Large intestine (tissue), 12 donors: ENCODE measurements at places on chromosomes 5 and 9. TPM values are rescaled to one million over a fixed set of nuclear protein-coding genes. Genes with fewer than 3 reads are reported as not detected.
A peak's percentile ranks its signal among the peaks of the same experiment; 100 is the strongest.

The TMEM252 gene
- polyA plus RNA-seq = 2.4 TPM

The PTPRD gene
- 12.0 TPM for polyA plus RNA-seq

The ASS1 gene
- polyA plus RNA-seq = 704 TPM

The CA9 gene
- 4.2 TPM for polyA plus RNA-seq

DNA sequence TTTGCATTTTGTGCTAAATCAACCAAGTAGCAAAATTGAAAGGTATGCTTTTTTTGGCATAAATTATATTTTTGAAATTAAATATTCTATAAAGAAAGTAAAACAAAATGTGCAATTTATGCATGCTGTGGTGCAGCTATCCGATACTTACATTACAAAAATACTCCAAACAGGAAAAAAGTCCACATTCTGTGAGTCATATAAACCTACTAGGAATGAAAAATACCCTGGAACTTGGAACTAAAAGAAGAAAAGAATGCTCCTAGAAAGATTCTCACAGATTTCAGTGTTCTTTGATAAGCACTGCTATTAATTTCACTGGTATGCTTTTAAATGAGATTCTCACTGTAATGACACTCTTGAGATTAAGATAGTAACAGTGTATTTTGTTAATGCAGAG lies 92.6 kb downstream of the OSMR start:
- H3K27ac ChIP-seq = no peak overlapping the region
- DNase-seq = no peak
- peaks cover 24% of the 10 kb centered on the region for H3K36me3 ChIP-seq
- H3K27me3 ChIP-seq = no peaks in the 10 kb centered on the region

- H3K27ac ChIP-seq = no peak overlapping the region
- H3K4me1 ChIP-seq = no peaks in the 10 kb centered on the region
Observed at GRCh38 chr9:2324742-2325141, 296.8 kb upstream of the VLDLR start.

GRCh38 chr5:43680286-43680685 lies 77.3 kb downstream of the NNT start:
- H3K27me3 ChIP-seq = no peaks in the 10 kb centered on the region
- no peak overlapping the region for H3K4me3 ChIP-seq
- DNase-seq = no peak
- H3K27ac ChIP-seq = no peak overlapping the region
- H3K36me3 ChIP-seq = peaks cover 13% of the 10 kb centered on the region

DNA sequence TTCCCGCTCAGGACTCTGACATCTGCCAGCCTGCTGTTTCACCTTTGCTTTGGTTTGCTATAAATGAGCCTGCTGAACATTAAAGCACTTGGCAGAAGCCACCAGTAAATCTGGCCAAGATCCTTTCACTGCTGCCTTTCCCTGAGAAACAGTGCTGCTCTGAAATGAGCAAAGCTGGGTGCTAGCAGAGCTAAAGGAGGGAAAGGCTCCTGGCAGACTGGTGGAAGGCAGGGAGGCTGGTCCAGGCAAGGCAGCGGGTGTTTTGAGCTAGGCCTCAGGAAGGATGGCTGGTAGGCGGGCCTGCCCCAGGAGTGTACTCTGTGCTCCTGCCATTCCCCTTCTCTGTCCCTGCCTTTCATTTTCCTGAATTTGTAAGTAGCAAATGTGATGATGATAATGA lies 52.5 kb upstream of the PTGS1 start:
- H3K27ac ChIP-seq = no peak overlapping the region
- H3K4me1 ChIP-seq = no peaks in the 10 kb centered on the region
- no peaks in the 10 kb centered on the region for H3K27me3 ChIP-seq
- no peak overlapping the region for H3K4me3 ChIP-seq
- no peak for DNase-seq

DNA sequence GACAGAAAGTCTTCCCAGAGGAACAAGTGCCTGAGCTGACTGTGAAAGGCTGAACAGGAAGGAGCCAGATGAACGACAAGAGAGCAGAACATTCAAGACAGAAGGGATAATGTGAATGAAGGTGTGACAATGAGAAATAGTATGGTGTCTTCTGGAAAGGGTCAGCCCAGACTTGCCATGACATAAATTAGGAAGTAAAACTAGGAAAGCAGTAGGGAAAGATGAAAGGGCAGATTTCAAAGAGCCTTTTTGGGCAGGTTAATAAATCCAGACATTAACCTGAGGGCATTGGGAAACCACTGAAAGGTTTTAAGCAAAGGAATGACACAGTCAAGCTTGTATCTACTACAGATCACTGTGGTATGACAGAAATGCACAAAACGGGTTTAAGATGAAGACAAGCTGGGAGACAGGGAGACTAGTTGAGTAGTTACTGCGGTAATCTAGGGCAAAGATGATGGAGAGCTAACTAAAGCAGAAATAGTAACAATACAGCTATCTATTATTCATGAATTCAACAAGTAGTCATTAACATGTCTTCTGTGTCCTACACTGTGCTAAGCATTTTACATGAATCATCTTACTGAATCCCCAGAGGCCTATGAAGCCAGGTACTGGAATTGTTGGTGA lies 580.9 kb upstream of the WWC1 start:
- H3K27ac ChIP-seq = no peak overlapping the region
- H3K4me3 ChIP-seq = no peak overlapping the region
- no peaks in the 10 kb centered on the region for H3K36me3 ChIP-seq
- H3K4me1 ChIP-seq = no peaks in the 10 kb centered on the region
- no peak for DNase-seq
- no peaks in the 10 kb centered on the region for H3K27me3 ChIP-seq

DNA sequence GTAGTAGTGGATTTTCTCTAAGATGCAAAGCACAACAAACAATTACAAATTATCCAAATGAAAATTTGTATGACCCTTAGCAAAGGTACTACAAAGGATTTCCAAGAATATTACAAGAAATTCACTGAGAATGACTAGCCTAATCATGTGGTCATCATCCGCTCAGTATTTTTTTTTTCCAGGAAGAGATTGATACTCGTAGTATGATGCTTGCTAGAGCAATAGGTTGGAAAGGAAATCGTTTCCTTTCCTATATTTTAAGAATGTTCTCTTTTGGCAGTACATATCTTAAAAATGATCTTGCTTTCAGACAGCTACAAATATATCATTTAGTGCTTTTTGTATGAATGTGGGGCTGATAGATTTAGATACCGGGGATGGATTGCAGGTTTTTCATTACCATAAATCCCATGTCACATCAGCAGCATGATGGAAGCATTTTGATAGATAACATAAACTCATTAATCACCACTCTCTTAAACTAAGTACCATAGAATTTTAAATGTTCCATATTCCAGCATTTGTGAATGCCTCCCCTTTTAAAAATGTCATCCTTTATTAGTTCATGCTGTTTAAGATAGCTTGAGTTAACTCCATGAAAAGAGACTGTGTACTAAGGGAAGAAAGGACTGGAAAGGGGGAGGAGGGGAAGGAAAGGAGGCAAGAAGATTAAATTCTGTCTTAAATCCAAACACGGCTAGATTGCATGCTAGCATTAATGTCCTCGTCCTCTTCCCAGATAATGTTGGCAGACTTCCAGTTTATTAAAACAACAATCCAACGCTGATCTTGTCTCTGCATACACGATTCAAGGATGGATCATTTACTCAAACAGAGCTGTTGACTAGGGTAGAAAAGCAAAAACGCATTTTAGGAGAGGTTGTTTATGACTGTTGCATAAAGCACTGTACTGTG lies 311.7 kb upstream of the ZNF608 start:
- no peaks in the 10 kb centered on the region for H3K27me3 ChIP-seq
- H3K36me3 ChIP-seq = no peaks in the 10 kb centered on the region
- peak; percentile 41 for DNase-seq
- H3K4me3 ChIP-seq = no peak overlapping the region

- peaks cover 16% of the 10 kb centered on the region for H3K4me1 ChIP-seq
- H3K27ac ChIP-seq = no peak overlapping the region
- no peak for DNase-seq
- H3K27me3 ChIP-seq = no peaks in the 10 kb centered on the region
- no peak overlapping the region for H3K4me3 ChIP-seq
- peaks cover 23% of the 10 kb centered on the region for H3K36me3 ChIP-seq
Observed at GRCh38 chr9:127341152-127341551, 55.8 kb upstream of the SLC2A8 start.

GRCh38 chr9:112403614-112404201 lies 23.8 kb downstream of the HSDL2 start:
- H3K27ac ChIP-seq = no peak overlapping the region
- no peaks in the 10 kb centered on the region for H3K27me3 ChIP-seq
- no peak overlapping the region for H3K4me3 ChIP-seq
- no peaks in the 10 kb centered on the region for H3K4me1 ChIP-seq
- peaks cover 11% of the 10 kb centered on the region for H3K36me3 ChIP-seq

GRCh38 chr9:137064027-137064879 lies 6.1 kb downstream of the SAPCD2 start:
- no peak for DNase-seq
- peaks cover 16% of the 10 kb centered on the region for H3K4me1 ChIP-seq
- H3K27me3 ChIP-seq = no peaks in the 10 kb centered on the region
- H3K36me3 ChIP-seq = peaks cover 2% of the 10 kb centered on the region

GRCh38 chr5:146107901-146108300 lies 2.5 kb upstream of the PLAC8L1 start:
- H3K27ac ChIP-seq = no peak overlapping the region
- no peaks in the 10 kb centered on the region for H3K4me1 ChIP-seq
- H3K36me3 ChIP-seq = peaks cover 4% of the 10 kb centered on the region

DNA sequence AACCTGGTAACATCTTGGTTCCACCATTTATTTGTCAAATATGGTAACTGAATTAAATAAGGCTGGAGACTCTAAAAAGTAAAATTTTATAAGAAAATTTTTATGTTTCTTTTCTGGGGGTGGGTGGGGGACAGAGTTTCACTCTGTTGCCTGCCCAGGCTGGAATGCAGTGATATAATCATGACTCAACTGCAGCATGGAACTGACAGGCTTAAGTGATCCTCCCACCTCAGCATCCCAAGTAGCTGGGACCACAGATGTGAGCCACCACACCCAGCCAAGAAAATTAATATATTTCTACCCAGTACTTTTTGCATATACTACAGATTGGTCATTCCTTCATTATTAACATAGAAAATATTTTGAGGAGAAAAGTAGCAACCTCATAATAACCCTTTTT lies 216.9 kb downstream of the DEPDC1B start:
- DNase-seq = no peak
- H3K4me1 ChIP-seq = no peaks in the 10 kb centered on the region
- no peaks in the 10 kb centered on the region for H3K27me3 ChIP-seq
- H3K27ac ChIP-seq = no peak overlapping the region
- no peaks in the 10 kb centered on the region for H3K36me3 ChIP-seq

- no peaks in the 10 kb centered on the region for H3K4me1 ChIP-seq
- no peaks in the 10 kb centered on the region for H3K27me3 ChIP-seq
- no peak overlapping the region for H3K4me3 ChIP-seq
- DNase-seq = no peak
Observed at GRCh38 chr9:90064971-90065370, 460.2 kb downstream of the GADD45G start.

- DNase-seq = peak; percentile 94
- H3K27ac ChIP-seq = peak within 1 kb of the TSS; percentile 83
- H3K36me3 ChIP-seq = peaks cover 3% of the 10 kb centered on the region
- H3K4me1 ChIP-seq = peaks cover 33% of the 10 kb centered on the region
- H3K27me3 ChIP-seq = no peaks in the 10 kb centered on the region
Observed at GRCh38 chr9:112750016-112750763, at the start of gene SNX30. SNX30 (plus strand) TSS chr9:112750760; CDS start chr9:112751002, 242 bp downstream.

DNA sequence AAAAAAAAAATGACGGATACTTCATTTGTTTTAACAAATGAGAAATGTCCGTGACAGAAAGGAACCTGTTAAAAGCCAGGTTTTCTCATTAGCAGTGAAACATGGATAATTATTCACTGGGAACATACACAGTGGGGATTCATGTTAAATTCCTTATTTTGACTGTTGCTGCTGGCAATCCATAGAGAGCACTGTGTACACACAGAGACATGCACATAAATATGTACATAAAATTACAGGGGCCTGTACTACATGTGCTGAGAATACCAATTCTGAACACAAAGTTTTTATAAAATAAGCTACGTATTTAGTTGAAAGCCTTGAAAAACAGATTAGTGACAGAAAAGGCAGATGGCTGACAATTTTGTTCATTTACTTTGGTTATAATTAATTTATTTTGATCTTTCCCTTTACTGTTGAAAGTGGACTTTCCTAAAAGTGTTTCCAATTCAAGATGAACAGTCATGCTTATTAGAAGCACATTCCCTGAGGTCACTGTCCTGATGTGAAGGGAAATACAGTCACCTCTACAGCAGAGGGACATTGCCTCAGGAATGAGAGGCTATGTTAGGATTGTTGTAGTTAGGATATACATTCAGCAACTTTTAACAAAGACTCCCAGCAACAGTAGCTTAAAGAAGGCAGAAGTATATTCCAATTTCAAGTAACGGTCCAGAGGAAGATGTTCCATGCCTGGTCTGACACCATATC lies 166.7 kb downstream of the SAXO1 start:
- H3K4me1 ChIP-seq = no peaks in the 10 kb centered on the region
- no peaks in the 10 kb centered on the region for H3K27me3 ChIP-seq
- no peak for DNase-seq
- H3K27ac ChIP-seq = no peak overlapping the region
- H3K4me3 ChIP-seq = no peak overlapping the region

- H3K27ac ChIP-seq = no peak overlapping the region
- H3K4me1 ChIP-seq = peaks cover 4% of the 10 kb centered on the region
- peaks cover 3% of the 10 kb centered on the region for H3K36me3 ChIP-seq
- H3K27me3 ChIP-seq = no peaks in the 10 kb centered on the region
- DNase-seq = no peak
Observed at GRCh38 chr9:126844085-126844484, 16.4 kb upstream of the ZBTB34 start.

DNA sequence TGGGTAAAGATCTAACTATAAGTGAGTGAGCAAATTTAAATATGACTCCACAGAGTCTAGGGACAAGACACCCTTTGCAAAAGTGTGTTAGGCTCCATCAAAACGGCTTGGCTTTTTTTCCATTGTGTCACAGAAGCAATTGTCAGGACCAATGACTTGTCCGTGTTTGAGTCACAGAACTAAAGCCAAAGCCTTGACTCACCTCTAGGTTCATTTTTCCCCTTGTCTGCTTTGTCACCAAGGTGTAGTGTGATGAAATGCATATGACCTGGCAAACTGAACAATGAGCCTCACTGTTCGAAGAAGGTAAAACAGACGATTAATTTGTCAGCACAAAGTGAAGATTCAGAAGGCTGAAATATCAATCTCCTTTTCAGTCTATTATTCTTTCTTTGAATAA lies 331.0 kb downstream of the GLIS3 start:
- H3K36me3 ChIP-seq = no peaks in the 10 kb centered on the region
- H3K4me3 ChIP-seq = no peak overlapping the region
- no peaks in the 10 kb centered on the region for H3K27me3 ChIP-seq
- no peak overlapping the region for H3K27ac ChIP-seq
- no peak for DNase-seq
